Neural cell (in vitro differentiated cells): ENCODE measurements at places on chromosomes 2 and 18. TPM values are rescaled to one million over a fixed set of nuclear protein-coding genes. Genes with fewer than 3 reads are reported as not detected.

KLF11 gene
- 5.7 and 7.0 TPM in 2 replicates for polyA plus RNA-seq

CRYGD gene
- not detected in 2 replicates for polyA plus RNA-seq

RTKN gene
- polyA plus RNA-seq: 4.9 and 6.1 TPM in 2 replicates

STON1 gene
- polyA plus RNA-seq: 2.2 and 2.8 TPM in 2 replicates

SERPINB8 gene
- polyA plus RNA-seq: 2.0 and 7.0 TPM in 2 replicates

CSRNP3 gene
- 62.7 and 66.6 TPM in 2 replicates for polyA plus RNA-seq

UNC80 gene
- polyA plus RNA-seq: 10.4 and 12.1 TPM in 2 replicates

ZNF407 gene
- polyA plus RNA-seq: 2.9 and 3.8 TPM in 2 replicates
